ENCODE measurements at places on chromosomes 5 and 9.

DNA sequence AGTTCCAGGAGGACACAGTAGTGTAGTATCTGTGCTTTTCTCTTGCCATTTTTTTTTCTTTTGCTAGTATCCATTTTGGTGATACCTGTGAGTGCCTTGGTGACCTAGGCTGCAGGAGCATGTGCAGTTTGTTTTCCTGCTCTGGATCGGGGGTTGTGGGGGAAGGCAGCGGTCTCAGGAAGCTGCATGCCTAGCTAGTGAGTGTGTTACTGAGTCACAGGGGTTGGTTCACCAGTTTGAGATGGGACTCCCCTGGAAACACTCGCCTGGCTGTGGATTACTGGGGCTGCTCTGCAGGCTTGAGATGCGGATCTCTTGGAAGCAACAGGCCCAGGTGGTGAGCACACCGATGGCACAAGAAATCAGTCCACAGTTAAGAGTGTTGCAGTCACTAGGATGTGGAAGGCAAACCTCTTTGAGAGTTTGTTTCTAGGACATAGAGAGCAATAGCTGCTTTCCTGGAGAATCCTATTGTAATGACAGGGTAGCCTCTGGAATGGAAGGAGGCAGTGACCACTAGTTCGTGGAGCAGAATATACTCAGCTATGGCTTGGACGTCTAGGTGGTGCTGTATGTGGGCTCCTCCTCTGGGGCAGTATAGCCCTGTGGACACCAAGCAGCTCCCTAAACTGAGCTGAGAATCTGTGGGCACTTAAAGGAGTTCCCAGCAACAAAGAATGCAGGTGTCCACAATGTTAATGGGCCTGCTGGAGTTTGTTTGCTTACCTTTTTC, 20.0 kb upstream of the SPATA31E1 start:
- DNase-seq, result no peak

DNA sequence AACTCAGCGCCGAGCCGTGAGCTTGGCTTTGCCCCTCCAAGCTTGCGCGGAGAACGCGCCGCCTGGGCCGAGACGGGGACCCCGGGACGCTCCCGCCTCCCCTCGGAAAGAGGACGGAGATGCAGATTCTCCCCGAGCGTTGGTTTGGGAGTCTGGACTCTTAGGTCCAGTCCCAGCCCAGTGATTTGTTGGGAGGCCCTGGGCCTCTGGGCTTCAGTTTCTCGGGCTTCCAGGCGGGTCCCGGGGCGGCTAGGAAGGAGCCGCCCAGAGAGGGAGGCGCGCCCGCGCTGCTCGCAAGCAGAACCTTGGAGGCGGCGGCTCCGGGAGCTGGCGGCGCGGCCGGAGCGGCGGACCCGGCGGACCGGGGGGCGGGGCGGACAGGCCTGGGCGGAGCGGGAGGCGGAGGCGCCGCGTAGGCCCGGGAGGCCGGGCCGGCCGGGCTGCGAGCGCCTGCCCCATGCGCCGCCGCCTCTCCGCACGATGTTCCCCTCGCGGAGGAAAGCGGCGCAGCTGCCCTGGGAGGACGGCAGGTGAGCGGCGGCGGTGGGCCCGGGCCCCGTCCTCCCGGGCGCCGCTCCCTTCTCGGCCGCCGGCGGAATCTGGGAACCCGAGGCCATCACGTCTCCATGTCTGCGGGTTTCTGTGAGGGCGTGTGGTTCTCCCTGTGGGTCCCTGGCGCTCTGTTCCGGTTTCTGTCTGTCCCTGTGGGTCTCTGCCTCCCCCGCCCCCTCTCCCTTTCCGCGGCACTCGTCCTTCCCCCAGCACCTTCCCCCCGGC, at the start of gene B4GALT7:
TSS of gene B4GALT7 (plus strand) at position 402 of the 777 bp plus-strand sequence. CDS start at position 481, 79 bp downstream.
- peak; percentile 76 for DNase-seq

- no peak for DNase-seq
These were observed 76.7 kb downstream of the GRAMD2B start for GRCh38 chr5:126499853-126500342.

GRCh38 chr5:91020065-91020800, 362.9 kb downstream of the ARRDC3 start:
- DNase-seq, result no peak

- DNase-seq, result no peak
These were observed 304.0 kb downstream of the NR2F1-AS1 start for GRCh38 chr5:93277051-93277450.

DNA sequence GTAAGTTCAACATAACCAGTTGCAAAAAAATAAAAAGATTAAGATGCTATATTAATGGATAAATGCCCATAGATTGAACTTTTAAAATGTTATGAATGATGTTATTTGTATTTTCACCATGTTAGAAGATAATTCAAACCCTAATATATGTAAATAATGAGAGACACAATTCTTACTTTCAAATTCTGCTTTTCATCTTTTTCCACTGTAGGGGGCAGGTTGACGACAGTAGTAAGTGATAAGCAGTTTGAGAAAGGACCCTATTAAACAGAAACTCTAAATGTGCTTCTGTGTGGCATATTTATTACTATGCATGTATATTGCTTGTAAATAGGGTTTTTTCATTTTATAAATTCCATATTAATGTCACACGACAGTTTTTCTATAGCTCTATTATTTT, 591.1 kb downstream of the SEMA5A start:
- DNase-seq, result no peak

- no peak for DNase-seq
These were observed 603.7 kb downstream of the RAB3C start for GRCh38 chr5:59186623-59187022.

DNA sequence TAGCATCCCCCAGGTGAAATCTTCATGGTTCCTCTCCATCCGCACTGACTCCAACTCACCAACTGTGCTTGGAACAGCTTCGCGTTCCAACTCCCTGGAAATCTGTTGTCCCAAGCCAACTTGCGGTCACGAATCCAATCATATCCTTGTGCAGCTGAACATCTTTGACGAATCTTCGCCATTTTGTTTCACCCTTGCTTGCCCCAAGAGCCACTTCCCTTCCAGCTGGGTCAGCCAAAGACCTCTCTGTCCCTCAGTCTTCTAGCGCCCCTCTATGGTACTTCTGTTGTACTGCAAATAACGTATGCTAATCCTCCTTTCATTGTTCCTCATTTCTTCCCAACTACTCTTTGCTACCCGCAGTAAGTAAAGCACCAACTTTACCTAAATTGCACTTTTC, 61.0 kb upstream of the TARS1 start:
- DNase-seq, result no peak

GRCh38 chr5:74063821-74064220, 437.8 kb downstream of the ARHGEF28 start:
- DNase-seq, result no peak

GRCh38 chr9:132283863-132284262, 70.9 kb downstream of the SETX start:
- DNase-seq, result no peak

DNA sequence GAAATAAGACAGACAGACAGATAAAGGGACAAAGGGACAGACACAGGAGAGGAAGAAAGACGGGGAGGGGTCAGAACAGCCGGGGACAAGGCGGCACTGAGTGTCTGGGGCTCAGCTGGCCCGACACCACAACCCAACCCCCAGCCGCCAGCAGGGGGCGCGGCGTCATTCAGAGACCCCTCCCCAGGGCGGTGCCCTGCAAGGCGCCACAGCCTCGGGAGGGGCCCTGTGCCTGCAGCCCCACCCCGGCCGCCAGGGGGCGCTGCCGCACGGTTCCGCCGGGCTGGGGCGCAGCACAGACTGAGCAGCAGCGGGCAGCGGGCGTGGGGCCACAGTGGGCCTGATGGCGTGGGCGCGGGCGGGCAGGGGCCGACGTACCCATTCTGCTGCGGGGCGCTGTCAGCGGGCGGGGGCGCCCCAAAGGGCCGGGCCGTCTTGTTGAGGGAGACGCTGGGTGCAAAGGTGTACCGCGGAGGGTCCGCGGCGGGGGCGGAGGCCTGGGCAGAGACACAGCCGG, 5.9 kb downstream of the PDLIM7 start:
- DNase-seq, result peak; percentile 52

All from uterus (tissue), 4 donors.